ENCODE measurements at places on chromosomes 4 and X.
A peak's percentile ranks its signal among the peaks of the same experiment; 100 is the strongest.

DNA sequence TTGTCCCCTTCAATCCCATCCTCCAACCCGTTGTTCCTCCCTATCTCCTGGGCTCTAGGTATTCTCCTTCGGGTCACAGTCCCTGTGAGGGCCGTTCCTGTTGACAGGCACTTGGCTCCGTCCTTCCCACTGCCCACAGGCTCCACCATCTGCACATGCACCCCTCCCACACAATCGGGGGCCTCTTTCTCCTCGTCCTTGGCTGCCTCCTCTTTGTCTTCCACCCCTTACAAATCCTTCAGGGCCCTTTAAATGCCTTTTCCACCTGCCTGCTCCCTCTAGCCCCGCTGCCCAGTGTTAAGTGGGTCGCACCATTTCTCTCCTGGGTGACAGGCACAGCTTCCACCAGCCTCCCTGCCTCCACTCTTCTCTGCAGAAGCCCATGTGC is 2.7 kb upstream of the AVPR2 start:
- no peak for DNase-seq

DNA sequence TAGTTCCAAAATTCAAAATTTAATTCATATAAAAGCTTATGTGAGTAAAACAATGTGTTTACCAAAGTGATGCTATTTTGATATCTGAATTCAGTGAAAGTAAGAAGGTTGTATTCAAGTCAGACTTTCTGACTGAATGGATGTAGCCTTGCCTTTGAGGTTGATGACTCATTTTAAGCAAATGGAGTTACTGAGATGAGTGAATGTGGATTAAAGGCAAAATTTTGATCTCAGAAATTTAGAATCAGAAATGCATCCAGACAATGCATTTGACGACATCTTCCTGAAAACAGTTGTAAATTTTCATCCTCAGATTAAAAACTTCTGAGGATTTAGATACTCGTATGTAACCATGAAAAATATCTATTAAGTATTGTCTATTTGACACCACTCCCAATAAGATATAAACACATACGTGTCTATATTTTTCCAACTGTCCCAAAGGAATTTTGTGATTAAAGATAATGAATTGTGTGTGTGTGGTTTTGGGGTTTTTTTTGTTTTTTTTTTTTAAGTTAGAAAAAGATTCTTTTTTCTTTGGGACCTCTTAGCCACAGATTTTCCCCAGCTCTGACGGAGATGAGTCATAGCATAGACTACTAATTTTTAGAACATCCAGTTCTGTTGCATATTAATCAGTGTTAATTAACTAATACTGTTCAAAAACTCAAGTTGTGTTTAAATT is 34.4 kb downstream of the NFKB1 start:
- no peak for DNase-seq

GRCh38 chr4:27176400-27176799 is 315.8 kb downstream of the STIM2 start:
- no peak for DNase-seq

GRCh38 chr4:54843946-54844345 is 186.2 kb downstream of the KIT start:
- DNase-seq, result no peak

DNA sequence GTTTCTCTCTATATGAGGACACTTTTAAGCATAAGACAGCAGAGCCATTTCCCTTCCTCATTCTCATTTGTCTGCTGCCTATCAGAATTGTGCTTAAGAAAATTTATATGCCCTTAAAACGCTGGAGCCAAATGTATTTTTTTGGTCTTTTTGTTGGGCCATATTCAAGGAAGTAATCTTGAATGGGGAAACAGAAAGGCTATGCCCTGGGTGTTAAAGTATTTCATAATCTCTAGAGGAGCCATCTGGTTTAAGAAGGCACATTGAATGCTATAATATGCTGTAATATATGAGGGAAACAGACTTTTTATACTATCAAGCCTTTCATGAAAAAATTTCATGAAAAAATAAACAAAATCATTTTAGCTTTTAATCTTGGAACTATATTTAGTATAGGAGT is 4.3 kb downstream of the DMD start:
- DNase-seq, result no peak

- DNase-seq, result no peak
These were observed 14.8 kb downstream of the PJA1 start for GRCh38 chrX:69150281-69150960.

GRCh38 chr4:87360338-87360935 is 30.6 kb downstream of the HSD17B11 start:
- no peak for DNase-seq

GRCh38 chrX:107710617-107711391 is 64.8 kb downstream of the TSC22D3 start:
- DNase-seq, result no peak

DNA sequence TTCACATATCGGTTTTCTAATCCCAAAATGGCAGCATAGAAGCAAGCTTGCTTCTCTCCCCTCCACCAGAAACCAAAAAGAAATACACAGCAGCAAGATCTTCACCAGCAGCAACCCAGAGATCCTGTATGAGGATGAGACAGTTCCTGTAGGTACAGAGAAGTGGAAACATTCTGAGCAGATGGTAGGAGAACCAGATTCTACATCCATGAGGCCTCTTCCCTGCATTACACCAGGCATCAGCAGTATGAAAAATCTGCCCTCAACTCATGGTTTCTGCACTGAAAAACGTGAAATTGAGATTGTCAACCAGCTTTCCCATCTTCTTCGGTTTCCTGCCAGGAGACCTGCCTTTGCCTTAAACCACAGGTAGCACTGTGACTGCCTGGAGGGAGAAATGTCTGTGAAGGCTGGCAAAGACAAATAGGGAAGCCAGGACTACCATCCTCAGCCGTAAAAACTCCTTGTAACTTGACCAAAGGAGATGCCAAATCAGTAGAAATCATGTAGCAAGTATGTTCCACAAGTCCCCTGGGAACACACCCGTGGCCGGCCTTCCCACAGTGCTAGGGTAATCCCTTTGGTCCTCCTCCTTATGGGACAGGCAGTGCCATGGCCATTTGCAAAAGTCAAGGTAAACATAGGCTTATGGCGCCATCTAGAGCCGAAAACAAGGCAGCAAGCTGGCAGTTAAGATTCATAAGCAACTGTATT is 24.0 kb upstream of the MTHFD2L start:
- DNase-seq, result peak; percentile 2

GRCh38 chr4:42715807-42716482 is 59.0 kb upstream of the ATP8A1 start:
- DNase-seq, result no peak

GRCh38 chrX:10089378-10089795 is 67.4 kb upstream of the CLCN4 start:
- no peak for DNase-seq

DNA sequence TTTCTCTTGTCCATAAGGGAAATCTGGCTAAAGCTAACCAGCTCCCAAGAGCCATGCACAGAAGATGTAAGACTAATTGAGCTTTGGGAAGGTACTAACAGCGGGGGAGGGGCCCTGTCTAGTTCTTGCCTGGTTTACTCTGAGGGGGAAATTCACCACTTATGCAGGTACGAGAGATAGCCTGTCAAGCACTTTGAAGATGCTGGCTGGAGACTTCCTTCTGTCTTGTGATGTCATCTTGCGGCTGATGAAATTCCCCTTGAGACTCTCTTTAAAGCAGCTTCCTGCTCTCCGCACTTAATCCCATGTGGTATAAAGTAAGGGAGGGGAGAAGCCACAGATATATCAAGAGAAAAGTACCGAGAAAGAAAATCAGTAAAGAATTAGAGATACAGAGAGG is 345.3 kb downstream of the MAPK10 start:
- no peak for DNase-seq

- DNase-seq, result no peak
These were observed 94.3 kb downstream of the AREG start for GRCh38 chr4:74539044-74539790.

GRCh38 chrX:11704725-11705495 is 39.2 kb upstream of the ARHGAP6 start:
- DNase-seq, result no peak

DNA sequence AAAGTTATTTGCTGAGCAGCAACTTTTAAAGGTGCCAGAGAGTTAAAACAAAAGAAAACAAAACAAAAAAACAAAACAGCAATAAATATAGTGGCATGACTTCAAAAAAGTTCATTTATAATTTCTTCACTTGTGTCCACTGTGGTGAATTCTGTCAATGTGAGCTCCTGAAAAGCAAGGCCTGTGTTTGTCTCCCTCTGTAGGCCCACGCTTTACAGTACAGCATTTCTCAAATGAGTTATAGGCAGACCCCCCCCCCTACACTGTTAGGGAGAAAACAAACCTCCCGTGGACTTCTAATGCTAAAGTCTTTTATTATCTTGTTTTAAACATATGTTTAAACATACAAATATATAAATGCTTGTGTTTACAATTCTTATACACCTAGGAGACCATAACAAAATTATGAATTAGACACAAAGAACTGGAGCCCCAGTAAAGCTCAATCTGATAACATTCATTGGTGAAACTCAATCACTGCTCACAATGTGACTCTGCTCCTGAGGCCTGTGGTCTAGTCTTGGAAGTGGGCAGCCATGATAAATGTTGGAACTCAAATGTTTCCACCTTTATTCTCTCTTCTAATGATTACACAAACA is 47.0 kb upstream of the SCOC start:
- no peak for DNase-seq

DNA sequence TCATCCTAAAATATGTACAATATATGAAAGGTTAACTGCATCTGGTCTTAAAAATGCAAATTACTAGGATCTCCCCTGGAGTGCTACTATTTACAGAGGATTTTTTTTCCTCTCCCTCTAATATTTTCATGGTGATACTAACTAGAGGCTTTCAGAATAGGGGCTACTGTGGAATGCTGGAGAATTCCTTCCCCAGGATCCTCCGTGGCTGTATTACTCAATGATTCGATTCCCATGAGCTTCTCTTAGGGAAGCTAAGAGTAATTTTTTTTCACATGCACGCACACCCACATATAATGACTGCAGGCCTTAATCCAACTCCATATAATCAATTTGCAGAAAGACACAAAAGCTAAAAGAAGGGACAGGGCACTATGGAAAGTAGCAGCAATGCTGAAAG is 184.7 kb downstream of the ARHGAP6 start:
- no peak for DNase-seq
